Activated CD8-positive, alpha-beta T cell treated with anti-CD3 and anti-CD28 coated beads for 36 hours (primary cell): ENCODE measurements at places on chromosomes 3 and 15.
A peak's percentile ranks its signal among the peaks of the same experiment; 100 is the strongest.

GRCh38 chr3:195524171-195524896 is 18.8 kb downstream of the PPP1R2 start:
- peaks cover 50% of the 10 kb centered on the region for H3K4me1 ChIP-seq
- H3K36me3 ChIP-seq: peaks cover 47% of the 10 kb centered on the region
- peak; percentile 48 for DNase-seq

DNA sequence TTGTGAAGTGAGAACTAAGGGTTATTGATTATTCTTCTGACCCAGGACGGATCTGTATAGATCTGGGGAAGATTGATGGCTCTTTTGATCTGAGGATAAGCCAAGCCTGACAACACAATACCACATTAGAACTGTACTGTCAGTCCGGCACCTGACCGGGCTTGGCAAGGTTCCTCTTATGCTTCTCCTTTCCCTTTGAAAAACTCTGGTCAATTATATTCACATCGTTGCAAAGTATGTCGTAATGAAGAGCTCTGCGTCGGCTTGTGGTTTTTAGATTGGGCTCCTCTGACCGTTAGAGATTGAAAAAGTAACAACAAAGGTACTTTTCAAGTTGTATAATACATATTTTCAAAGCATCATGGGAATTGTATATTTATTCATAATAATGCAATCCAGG is 389.8 kb downstream of the NR2F2 start:
- no peaks in the 10 kb centered on the region for H3K36me3 ChIP-seq
- H3K4me3 ChIP-seq: no peak overlapping the region
- H3K27ac ChIP-seq: no peak overlapping the region

- H3K4me3 ChIP-seq: no peak overlapping the region
- no peak overlapping the region for H3K27ac ChIP-seq
- H3K4me1 ChIP-seq: peaks cover 11% of the 10 kb centered on the region
- no peak for DNase-seq
- H3K36me3 ChIP-seq: no peaks in the 10 kb centered on the region
- H3K27me3 ChIP-seq: peaks cover 35% of the 10 kb centered on the region
Observed at GRCh38 chr15:81113204-81113657, 20.8 kb upstream of the CFAP161 start.

DNA sequence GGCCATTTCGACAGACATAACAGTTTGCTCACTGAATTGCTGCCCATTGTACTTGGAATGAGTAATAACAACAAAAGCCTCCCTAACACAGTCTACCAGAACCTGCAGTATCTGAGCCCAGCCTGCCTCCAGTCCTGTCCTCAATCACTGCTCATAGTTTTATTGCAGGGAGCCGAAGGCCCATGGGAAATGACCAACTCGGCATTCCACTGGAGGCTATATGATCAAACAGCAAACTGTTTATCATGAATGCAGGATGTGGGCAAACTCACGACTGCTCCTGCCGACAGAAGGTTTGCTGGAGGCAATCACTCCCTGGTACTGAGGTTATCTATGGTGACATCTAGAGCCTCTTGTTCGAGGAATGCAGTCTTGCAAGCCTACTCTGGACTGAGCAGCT is 46.3 kb downstream of the LSM3 start:
- peaks cover 3% of the 10 kb centered on the region for H3K36me3 ChIP-seq
- peaks cover 11% of the 10 kb centered on the region for H3K27me3 ChIP-seq
- no peak for DNase-seq
- H3K27ac ChIP-seq: no peak overlapping the region
- H3K4me3 ChIP-seq: no peak overlapping the region

DNA sequence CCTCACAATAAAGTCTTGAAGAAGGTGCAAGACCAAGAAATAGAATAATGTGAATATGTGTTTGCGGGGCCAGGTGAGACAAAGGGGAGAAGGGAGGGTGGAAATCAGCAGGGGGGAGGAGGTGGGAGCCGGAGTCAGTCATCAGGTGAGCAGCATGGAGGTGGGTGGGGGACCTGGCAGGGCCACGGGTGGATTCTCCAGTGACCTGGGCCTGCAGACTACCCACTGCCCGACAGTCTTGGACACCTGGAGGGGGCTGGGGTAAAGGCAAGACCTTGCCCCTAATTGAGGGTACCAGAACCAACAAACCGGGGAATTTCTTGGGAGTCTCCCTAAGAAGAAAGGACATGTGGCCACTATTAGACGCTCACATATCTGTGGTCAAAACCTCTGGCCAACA is 95.8 kb downstream of the CHSY1 start:
- H3K4me1 ChIP-seq: peaks cover 34% of the 10 kb centered on the region
- no peak for DNase-seq
- no peaks in the 10 kb centered on the region for H3K27me3 ChIP-seq
- no peak overlapping the region for H3K27ac ChIP-seq
- no peak overlapping the region for H3K4me3 ChIP-seq

DNA sequence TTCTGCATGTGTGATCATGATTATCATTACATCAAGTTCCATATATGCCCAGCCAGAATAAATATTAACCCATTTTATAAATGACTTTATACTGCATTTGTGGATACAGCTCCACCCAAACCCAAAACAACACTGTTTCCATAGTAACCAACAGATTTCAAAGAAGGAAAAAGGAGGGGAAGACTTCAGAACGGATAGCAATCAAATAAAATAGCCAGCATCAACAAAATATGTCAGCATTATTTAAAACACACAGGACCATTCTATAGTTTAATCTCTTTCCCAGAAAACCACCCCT is 114.4 kb downstream of the FOXP1 start:
- H3K27me3 ChIP-seq: no peaks in the 10 kb centered on the region
- DNase-seq: no peak
- H3K36me3 ChIP-seq: peaks cover 42% of the 10 kb centered on the region
- peaks cover 69% of the 10 kb centered on the region for H3K4me1 ChIP-seq
- H3K4me3 ChIP-seq: no peak overlapping the region
